ENCODE measurements at places on chromosomes 1 and 21.
A peak's percentile ranks its signal among the peaks of the same experiment; 100 is the strongest.

DNA sequence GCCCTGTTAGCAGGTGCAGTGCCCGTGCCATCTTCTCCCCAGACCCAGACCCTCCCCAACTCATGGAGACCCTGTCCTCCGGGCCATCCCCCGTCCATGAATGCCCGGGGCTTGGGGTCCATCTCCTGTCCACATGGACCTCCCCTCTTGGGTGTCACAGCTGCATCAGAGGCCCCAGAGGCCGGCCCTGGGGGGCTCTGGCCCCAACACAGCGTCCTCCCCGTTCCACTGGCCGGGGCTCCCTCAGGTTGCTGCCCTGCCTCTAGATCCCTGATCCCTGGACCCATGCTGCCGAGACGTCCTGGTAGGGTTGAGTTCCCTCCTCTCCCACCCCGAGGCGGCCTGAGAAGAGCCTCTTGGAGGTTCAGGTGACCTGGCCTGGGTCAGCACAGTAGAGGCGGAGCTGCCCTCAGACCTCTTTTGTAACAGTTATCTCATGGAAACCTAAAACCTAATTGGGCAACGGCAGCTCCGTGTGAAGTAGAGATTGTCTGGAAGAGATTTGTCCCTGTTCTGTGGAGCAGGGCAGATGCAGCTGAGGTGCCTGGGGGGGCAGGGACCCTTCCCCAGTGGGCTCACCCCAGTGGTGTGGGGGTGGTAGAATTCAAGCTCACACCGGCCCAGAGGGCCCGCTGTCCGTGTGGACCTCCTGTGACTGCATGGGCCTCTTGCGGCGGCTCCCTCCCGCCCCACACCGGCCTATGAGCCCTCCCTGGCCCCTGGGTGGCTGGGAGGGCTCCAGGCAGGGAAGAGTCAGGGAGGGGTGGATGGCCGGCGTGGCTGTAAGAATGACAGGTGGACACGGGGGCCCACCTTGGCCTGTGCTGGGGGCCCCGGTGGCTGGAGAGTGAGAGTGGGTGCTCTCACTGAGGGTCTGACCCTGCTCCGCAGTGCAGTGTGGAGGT is 56.1 kb downstream of the SKI start:
- no peak for DNase-seq

- DNase-seq, result no peak
These were observed 47.1 kb downstream of the CTH start for GRCh38 chr1:70458131-70458530.

GRCh38 chr1:30896905-30897304 is 11.7 kb downstream of the SDC3 start:
- no peak for DNase-seq

DNA sequence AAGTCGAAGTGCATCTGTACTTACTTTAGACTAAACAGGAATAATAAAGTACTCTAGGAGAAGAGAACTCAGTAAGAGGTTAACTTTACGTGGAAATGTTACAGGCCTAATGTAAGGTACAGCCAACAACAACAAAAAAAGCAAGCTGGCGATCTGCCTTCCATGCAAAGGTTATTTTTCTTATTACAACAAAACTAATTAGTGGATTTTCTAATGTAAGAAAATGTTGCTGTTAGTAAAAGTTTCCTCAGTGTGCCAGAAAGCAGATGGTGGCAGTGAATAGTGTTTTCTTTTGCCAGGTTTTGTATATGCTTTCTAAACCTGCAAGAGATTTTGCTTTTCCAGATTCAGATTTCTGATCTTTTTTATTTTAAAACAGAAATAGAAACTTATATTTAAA is 179.2 kb downstream of the NFIA start:
- DNase-seq, result no peak

DNA sequence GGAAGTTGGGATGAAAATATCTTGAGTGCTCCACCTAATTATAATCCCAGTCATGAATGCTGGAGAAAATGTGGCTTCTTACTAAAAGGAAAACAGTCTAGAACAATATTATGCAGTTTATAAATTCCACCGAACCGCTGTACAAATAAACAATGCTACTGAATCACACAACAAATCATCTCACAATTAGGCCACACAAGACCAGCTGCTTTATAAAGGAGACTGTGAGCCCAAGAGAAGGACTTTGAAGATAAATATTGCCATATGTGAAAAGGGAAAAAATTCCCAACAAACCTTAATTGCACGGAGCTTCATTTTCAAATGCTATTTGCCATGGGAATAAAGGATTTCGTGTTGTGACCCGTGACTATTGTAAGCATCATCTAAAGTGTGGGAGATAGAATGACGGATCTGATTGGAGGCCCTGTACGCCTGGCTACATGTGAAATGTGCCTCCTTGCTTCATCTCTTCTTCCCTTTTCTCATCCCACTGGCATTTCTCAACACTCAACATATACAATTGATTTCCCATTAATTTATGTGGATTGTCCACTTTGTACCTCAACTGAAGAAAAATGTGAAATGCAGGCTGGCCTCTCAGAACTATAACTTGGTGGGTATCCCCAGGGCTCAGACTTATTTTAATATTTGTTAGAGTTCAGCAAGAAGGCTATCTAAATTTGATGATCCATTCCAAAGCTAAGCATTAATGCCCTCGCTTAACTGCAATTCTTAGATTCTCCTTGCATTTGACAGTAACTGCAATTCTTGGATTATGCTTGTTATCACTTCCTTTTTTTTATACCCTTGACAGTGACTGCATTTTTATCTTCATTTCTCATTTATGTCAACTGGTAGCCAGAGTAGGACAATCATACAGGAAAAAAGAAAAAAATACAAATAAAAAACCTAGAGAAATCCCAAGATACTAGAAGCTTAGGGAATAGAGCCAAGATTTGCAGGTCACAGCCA is 122.3 kb downstream of the TGFB2 start:
- no peak for DNase-seq

DNA sequence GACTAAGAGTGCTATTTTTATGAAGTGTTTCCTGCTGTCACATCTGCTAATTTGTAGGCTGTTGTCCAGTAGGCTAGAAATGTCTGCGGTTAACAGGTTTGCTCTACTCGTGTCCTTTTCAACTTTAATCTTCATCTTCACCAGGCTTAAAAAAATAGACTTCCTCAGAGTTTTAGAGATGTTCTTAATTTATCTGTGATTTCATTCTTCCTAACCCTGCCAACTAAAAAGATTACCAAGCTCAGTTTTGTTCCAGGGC is 66.8 kb downstream of the SASS6 start:
- no peak for DNase-seq

- peak; percentile 10 for DNase-seq
These were observed 51.3 kb downstream of the AKT3 start for GRCh38 chr1:243798726-243799125.

DNA sequence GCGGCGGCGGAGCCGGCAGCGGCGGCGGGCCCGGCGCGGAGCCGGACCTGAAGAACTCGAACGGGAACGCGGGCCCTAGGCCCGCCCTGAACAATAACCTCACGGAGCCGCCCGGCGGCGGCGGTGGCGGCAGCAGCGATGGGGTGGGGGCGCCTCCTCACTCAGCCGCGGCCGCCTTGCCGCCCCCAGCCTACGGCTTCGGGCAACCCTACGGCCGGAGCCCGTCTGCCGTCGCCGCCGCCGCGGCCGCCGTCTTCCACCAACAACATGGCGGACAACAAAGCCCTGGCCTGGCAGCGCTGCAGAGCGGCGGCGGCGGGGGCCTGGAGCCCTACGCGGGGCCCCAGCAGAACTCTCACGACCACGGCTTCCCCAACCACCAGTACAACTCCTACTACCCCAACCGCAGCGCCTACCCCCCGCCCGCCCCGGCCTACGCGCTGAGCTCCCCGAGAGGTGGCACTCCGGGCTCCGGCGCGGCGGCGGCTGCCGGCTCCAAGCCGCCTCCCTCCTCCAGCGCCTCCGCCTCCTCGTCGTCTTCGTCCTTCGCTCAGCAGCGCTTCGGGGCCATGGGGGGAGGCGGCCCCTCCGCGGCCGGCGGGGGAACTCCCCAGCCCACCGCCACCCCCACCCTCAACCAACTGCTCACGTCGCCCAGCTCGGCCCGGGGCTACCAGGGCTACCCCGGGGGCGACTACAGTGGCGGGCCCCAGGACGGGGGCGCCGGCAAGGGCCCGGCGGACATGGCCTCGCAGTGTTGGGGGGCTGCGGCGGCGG is 1.0 kb downstream of the ARID1A start:
- DNase-seq, result peak; percentile 45

GRCh38 chr1:182227864-182228547 is 163.6 kb downstream of the GLUL start:
- DNase-seq, result no peak

GRCh38 chr1:67572594-67573221 is 112.3 kb upstream of the GADD45A start:
- no peak for DNase-seq

DNA sequence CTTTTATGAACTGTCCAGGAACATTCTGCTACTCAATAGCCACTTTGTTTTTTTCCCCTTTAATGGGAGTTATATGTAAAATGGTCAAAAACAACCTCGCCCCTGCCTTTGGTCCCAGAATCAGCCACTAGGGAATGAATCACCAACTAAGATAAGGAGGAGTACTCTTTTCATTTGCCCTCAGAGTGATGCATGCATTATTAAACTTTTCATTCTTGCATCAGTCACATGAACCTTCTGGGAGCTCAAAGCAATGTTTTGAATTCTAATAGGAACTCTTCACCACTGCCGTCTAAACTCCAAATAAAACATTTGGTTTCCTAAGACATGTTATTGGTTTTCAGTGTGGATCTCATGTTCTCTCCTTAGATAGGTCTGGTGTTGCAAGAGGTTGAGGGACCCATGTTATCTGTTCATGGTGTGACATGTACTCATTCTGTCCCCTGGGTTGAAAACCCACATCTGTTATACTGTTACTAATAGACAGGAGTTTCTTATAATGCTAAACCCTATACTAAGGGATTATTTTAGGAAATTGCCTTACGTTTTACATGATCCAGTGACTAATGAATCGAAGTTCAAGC is 17.8 kb upstream of the HSD17B7 start:
- no peak for DNase-seq

DNA sequence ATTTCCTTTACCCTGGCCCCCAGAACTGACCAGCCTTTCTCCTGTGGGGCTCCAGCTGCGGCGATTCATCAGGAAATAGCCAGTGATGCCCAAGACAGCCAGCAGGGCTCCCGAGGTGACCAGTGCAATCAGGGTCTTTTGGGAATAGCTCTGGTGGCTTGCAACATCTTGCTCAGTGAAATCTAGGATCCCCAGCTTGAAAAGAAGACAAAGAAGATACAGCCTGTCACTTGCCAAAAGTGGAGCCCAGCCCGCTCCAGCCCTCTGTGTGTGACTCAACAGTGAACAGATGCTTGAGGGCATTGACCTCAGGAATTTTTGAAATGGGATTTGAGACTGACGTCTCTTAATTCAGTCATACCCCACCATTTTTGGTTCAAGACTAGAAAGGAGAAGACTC is 22.3 kb downstream of the CD34 start:
- no peak for DNase-seq

GRCh38 chr1:13892198-13892597 is 192.2 kb downstream of the PRDM2 start:
- no peak for DNase-seq

GRCh38 chr1:214632091-214632490 is 29.1 kb downstream of the CENPF start:
- DNase-seq, result peak; percentile 45

DNA sequence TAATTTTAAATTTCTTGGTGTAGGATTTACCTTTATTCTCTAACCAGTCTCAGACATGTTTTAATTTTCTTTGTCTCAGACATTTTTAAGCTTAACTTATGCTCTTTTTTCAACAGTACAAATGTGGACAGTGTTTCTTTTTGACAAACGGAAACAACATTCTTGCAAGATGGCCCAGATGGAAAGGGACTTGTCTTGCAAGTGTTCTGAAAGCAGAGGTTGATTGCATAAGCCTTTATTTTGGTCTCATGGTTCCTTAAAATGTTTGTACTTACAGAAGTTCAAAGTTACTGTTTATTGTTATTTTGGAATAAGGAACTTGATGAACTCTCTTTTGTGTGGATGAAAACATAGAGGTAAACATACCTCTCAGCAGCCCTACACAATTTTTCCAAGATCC is 22.9 kb downstream of the SMAP2 start:
- DNase-seq, result no peak

- no peak for DNase-seq
These were observed 594 bp downstream of the LUZP1 start for GRCh38 chr1:23168079-23168444.

GRCh38 chr1:197838836-197839235 is 63.6 kb upstream of the DENND1B start:
- DNase-seq, result no peak

- no peak for DNase-seq
These were observed 1.0 kb upstream of the SFN start for GRCh38 chr1:26861889-26862378.

DNA sequence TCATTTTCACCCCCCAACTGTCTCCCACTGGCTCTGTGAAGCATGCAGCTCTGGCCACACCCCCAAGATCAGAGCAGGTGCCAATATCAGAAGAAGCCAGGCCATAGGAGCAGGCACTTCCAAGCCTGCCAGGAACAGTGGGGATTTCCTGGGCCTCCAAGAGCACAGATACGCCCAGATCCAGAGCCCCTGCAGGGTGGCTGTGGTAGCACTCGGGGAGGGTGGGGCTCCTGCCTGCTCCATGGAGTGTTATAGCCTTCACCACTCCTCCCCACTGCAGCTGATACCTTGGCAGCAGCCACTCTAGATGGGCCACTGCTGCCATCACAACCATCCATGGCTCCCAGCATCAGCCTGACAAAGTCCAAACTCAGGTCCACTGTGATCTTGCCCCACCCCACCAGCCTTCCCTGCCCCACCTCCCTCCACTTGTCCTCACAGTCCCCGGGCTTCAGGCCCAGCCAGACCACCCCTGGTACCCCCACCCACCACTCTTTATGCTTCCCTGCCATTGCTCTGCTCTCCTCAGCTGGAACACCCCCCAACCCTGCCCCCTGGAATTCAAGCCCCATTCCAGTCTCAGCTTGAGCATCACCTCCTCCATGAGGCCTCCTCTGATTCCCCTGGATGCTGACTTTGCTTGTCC is 448.3 kb downstream of the MATN1 start:
- no peak for DNase-seq

GRCh38 chr1:206059355-206059915 is 6.5 kb downstream of the RHEX start:
- no peak for DNase-seq

DNA sequence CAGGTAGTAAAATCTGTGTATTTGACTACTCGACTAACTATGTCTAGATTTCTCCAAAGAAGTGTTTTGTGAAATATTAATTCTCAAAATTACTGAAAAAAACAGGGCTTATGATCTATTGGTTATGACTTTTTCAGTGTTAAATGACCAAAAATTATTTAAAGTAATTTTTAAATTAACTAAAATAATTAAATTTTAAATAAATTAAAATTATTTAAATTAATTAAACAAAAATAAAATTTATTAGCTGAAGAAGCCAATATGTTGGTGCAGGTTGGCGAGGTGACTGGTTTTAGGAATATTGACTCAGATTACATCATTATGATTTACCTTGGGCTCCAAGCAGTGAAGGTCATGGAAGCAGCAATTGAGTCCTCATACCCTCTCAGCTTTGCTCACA is 483.2 kb downstream of the PTPRC start:
- no peak for DNase-seq

Data from CD4-positive, alpha-beta T cell treated with Interleukin-15 for 4 hours (primary cell).